ENCODE measurements at places on chromosomes 5 and 9.

DNA sequence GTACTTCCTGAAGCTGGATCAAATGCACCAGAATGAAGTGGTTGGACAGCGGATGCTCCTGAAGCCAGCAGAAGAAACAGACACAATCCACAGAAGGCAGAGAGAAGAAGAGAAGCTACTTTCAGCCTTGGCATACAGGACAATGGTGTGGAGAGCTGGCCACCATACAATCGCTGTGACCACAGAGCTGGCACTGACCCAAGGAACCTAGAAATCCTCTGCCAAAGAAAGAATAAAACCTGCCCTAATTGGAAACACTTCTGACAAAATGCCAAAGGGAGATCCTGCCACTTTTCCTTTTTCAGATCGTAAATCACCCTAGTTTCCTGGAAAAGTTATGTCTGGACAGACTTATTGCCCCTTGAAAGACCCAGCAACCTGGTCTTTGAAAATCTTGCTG is 77.8 kb downstream of the BAAT start:
- DNase-seq, result no peak

GRCh38 chr5:68304421-68305052 is 89.0 kb downstream of the PIK3R1 start:
- no peak for DNase-seq

GRCh38 chr9:70656281-70656680 is 241.8 kb upstream of the KLF9 start:
- no peak for DNase-seq

DNA sequence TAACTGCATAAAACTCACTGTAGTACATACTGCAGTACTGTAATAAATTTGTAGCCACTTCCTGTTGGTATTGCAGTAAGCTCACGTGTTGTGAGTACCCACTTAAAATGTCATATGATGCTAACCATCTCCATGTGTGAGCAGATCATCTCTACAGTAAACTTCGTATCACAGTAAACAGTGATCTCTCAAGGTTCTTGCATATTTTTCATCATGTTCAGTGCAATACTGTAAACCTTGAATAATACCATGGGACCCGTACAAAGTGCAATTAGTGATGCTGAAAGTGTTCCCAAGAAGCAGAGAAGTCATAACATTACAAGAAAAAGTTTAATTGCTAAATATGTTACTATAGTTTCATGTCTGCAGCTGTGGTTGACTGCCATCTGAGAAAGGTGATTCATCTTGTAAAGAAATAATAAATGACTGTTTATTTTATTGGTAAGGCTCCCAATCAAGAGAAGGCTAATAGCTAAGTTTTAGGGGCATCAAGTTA is 253.8 kb upstream of the POU5F2 start:
- no peak for DNase-seq

- no peak for DNase-seq
These were observed 5.9 kb upstream of the GADD45G start for GRCh38 chr9:89598926-89599325.

- no peak for DNase-seq
These were observed 92.7 kb downstream of the TMC1 start for GRCh38 chr9:72614067-72614466.

DNA sequence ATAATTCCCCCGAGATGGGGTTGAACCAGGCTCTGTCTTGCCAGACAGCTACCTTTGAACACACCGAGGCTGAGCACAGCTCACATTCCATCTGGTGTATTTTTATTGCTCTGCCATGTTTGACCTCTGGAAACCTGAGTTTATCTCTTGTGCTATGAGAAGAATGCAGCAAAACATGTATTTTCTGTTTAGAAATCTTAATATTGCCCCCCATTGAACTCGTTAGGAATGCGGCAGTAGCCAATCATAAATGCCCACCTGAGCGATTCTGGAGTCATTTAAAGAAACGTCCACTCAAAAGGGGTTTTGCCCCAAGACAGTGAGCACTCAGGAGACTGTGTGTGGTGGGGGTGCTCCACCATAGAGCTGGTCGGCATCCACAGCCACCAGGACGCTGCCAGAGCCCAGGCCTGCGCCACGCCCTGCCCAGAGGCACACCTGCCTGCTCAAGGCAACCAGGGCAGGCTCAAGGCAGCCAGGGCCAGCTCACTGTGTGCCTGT is 26.9 kb downstream of the FGD3 start:
- no peak for DNase-seq

DNA sequence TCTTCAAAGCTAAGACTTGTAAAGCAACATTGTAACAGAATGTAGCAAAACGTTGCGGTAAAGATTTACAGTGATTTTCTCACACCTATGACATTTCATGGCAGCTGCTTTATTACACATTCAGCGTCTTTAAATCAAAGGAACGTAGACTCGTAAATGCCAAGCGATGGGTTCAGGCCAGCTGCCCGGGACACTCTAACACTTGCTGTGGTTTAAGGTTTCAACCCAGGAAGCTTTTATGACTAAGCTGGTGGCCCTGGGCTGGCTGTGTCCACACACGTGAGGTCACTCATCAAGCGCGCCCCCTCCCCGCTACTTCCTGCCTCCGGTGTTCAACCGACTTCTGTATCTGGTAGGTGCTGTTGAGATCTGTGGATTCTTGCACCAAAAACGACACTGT is 2.5 kb downstream of the SLC6A18 start:
- peak; percentile 61 for DNase-seq

GRCh38 chr5:154878642-154879335 is 20.4 kb downstream of the CNOT8 start:
- DNase-seq, result no peak

All from NB4 (cell line).